Gastrocnemius medialis (tissue), 4 donors: ENCODE measurements at places on chromosomes 1 and 21. TPM values are rescaled to one million over a fixed set of nuclear protein-coding genes. Genes with fewer than 3 reads are reported as not detected.
A peak's percentile ranks its signal among the peaks of the same experiment; 100 is the strongest.

The SELP gene
- 2.5 TPM for total RNA-seq

The LIN9 gene
- 2.1 TPM for total RNA-seq

The PPIAL4G gene
- total RNA-seq: not detected

The RCSD1 gene
- 7.8 TPM for total RNA-seq

The SLC39A1 gene
- total RNA-seq: 37.1 TPM

The PER3 gene
- 3.7 TPM for total RNA-seq

The GJC2 gene
- total RNA-seq: 0.64 TPM

The OR10J1 gene
- total RNA-seq: not detected

The TIAM1 gene
- 0.66 TPM for total RNA-seq

The S100A2 gene
- 14.7 TPM for total RNA-seq

The CCDC17 gene
- total RNA-seq: 6.9 TPM

- DNase-seq: no peak
Measured at GRCh38 chr1:117809764-117810163, 119.7 kb downstream of the GDAP2 start.

DNA sequence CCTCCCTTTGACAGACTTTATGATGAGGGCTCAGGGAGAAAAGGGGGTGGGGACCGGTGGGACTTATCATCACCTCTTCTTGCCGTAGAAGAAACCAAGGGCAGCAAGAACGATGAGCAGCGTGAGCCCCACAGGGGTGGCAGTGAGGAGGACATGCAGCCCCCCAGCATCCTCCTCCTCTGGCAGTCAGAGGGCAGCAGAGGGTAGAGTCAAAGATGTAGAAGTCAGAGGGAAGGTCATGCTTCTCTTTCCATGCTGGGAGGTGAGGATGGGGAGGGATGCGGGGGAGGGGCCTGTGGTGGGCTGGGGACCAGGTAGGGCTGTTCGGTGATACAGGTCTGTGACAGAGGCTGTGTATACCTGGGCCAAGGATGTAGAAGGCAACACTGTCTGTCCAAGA, 14.8 kb downstream of the INSRR start:
- no peak for DNase-seq

DNA sequence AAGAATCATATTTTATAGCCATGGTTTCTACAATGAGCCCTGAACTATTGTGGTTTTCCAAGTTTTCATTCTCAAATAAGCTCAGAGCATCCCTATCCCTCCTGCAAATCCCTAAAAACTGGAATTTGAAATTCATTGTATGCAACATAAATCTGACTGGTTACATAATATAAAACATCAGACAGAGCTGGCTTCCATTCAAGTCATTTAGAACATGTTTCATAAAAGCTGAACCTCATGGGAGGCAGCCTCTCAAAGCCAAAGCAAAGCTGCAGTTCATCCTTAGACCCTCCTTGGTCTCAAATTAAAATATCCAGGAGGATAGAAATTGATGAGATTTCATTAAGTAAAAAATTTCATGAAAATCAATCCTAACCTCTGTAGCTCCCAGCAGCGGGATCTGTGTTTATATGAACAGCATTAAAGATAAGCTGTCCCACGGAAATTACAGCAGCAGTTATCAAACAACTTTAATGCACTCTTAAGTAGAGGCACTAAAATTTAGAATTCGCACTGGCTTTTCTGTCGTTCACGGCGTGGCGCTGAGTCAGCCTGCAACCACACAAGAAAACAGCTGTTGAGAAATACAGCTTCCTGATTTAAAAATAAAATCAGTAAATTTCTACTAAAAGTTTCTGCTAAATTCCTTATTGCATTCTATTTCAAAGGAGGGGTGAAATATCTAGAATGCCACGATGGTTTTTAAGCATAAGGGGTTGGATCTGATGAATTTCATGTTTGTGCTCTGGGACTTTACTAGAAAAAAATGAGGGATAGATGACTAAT, 99.9 kb upstream of the TIAM1 start:
- DNase-seq: no peak

DNA sequence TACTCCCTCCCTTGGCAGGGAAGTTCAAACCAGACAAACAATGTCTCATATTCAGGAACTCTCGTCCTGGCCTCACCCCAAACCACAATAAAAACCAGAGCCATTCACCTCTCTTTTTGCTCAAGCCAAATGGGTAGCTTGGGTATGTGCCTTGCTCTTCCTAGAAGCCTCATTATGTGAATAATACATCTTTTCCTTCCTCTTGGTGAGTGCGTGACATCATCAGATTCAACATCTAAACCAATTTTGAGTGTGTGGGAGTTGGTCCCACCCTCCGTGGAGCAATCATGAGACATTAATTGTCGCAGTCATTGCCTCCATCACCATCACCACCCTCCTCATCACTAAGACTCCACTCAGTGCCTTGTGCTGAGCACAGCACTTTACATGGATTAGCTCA, 482.9 kb downstream of the PTPRU start:
- DNase-seq: no peak

- peak; percentile 31 for DNase-seq
Measured at GRCh38 chr1:183989078-183989577, 48.4 kb downstream of the COLGALT2 start.

GRCh38 chr1:227343727-227344551, 25.6 kb upstream of the CDC42BPA start:
- DNase-seq: no peak

DNA sequence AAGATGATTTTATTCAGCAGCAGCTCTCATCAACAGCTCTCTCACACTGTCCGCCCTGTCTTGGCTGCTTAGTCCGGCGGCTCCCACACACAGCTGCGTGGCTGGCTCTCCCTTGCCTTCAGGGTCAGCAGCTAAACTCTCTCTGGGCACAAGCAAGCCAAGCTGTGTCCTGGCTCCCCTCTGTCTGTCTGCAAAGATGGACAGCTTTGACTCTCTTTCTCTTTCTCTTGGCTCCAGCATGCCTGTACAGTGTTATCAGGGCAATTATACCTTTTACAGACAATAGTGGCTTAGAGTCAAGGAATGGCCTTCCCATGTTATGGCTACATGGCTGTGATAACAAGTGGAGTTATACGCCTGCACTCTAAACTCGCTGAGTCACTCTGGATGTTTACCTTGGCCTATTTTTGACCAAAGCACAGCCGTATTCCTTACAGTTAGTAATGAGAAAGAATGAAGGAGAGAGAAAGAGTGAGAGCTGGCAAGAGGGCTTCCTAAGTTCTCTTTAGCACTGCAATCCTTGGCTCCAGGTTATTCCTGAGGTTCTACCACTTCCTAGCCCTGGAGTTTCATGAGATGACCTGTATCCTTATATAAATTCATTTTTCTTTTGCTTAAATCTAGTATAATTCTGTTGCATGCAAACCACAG, 59.9 kb upstream of the ZSWIM5 start:
- DNase-seq: peak; percentile 23

DNA sequence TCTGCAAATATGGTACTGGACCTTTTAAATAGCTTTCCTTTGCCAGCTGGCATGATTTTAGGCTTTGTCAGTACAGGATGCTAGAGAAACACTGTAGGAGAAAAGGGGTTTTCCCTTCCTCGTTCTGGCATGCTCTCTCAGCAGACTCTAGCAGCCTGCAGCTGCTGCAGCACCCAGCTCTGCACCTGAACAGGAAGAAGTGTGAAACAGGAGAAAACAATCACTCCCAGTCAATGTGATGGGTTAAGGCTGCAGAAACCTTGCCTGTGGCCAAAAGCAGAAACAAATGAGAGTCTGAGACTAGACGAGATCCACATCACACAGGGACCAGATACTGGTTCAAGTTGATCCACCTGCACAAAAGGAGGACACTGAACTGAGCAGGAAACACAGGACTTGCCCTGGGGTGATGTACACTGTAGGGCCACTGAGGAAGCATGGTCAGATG, 21.2 kb downstream of the OVGP1 start:
- no peak for DNase-seq

GRCh38 chr1:58842941-58843340, 59.1 kb upstream of the JUN start:
- DNase-seq: no peak

DNA sequence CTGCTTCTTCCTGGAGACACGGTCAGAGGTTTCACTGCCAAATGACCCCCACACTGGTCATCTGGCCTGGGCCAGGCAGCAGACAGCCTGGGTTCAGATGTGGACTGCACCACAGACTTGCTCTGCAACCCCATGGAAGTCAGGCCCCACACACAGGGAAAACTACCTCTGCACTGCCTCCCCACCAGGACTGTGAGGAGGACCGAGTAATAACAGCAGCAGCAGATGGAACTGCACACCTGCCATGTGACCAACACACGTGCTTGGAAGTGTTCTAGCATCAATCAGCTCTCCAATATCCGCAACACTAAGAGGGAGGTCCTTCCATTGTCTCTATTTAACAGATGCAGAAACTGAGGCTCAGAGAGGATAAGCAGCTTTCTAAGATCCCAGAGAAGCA, 51.4 kb downstream of the SLC9A1 start:
- no peak for DNase-seq

DNA sequence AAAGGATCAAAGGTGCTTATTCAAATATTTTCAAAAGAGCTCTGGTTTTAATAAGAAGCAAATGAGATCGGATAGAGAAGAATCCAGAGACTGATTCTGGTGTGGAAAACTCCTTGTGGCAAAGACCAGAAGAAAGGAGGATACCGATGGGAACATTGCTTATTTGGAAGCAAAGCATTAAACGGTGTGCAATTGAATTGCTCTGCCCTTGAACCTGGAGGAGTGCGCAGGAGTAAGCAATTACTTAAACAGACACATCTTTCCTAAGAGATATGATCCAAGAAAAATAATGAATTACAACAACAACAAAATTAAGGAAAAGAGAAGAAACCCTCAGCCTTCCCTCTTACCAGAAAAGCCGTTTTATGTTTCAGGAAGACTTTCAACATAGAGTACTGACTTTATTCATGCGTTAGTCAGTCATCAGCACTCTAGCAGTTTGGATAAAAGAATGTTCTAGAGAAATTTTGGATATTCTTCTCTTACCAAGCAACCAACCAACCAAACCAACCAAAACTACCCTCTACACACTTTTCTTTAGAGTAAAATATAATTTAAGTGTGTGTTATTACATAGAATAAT, 191.7 kb downstream of the NTMT2 start:
- DNase-seq: no peak

DNA sequence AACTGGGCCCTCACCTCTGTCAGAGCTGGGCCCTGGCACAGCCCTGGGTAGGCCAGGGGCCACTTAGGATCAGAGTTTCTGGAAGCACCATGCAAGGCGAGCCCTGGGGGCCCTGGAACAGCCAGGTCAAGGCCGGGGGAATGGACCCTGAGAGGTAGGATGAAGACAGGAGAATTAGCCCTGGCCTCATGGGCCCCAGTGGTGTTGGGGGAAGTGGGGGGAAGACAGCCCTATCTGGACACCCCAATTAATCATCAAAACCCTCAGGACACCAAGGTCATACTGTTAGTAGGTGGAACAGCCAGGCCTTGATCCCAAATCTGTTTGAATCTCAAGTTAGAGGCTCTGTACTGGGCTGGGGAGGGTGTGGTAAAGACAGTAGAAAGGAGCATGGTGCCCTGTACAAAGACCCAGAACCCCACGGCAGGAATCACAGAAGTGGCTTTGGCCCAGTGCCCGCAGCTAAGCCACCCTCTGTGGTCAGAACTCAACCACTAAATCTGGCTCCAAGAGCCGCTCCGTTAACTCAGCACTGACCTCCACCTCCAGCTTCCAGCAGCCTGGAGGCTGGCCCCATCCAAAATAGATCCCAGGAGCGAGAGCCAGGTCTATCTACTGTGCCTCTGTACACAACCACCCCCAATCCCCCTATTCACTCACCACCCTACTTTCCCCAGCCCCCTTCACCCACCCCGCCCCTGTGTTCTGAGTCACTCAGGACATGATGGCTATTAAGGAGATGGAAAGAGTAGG, 14.0 kb upstream of the TRIM63 start:
- peak; percentile 88 for DNase-seq

- no peak for DNase-seq
Measured at GRCh38 chr1:192952646-192953045, 106.5 kb downstream of the UCHL5 start.

DNA sequence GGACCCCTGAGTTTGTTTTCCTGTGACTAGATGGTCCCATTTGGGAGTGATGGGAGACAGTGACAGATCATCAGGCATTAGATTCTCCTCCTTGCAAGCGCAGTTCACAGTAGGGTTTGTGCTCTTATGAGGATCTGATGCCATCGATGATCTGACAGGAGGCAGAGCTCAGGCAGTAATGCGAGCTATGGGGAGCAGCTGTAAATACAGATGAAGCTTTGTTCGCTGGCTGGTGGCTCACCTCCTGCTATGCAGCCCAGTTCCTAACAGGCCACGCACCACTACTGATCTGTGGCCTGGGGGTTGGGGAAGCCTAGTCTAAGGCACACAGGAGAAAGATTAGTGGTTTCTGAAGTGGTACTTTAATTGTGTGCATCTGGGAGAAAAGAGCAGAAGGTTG, 7.1 kb upstream of the PLPP3 start:
- no peak for DNase-seq

- no peak for DNase-seq
Measured at GRCh38 chr1:97093741-97094140, 372.2 kb downstream of the PTBP2 start.

DNA sequence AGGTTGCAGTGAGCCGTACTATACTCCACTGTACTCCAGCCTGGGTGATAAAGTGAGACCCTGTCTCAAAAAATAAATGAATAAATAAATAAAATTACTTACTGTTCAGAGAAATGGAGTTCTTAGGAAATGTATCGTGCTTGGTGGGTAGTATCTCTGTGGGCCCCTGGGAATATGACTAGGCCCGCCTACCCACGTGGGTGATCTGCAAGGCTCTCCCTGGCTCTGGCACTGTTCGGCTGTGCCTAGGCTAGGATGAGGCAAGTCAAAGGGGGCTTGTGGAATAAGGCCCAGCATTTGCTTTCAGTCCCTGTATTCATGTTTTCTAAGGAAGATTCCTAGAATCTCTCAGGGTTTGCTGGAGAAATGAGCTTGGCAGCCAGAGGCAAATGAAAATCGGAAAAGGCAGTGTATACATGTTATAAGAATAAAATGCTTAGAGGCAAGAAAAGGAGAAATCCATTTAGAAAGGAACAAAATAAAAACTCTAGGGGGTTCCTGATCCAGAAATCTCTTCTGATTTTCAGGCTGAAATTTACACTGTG, 4.5 kb upstream of the CSRP1 start:
- no peak for DNase-seq

DNA sequence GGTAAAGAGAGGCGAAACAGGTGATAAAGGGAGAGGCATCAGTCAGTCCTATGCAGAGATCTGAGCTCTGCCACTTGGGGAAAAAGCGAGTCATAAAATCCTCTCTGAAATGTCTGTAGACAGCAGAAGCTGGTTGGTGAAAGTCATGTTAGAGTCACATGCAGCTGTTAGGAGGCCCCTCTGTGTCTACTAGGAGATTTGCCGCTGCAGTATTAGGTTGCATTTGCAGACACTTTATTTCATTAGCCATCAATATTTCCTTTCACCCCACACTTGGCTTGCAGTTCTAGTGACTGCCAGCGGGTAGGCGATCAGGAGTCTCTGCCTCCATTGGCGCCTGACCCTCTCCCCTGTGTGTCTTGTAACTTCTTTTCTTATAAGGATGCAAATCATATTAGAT, 16.2 kb downstream of the ATP1A4 start:
- no peak for DNase-seq

DNA sequence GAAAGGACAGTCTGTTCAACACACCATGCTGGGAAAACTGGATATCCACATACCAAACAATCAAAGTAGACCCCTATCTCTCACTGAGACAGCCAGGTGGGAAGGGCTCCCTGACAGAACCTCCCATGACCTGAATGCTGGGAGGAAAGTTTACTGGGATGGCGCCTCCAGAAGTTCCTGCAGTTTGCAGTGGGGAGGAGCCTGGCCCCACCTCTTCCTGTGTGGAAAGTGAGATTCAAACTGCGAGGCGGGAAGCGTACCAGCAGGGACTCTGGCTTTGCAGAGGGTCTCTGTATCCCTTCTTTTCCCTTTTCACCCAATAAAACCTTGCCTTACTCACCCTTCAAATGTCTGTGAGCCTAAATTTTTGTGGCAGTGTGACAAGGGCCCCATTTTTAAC, 190.7 kb downstream of the HHIPL2 start:
- DNase-seq: no peak
